ENCODE measurements at places on chromosomes 16 and 17.

GRCh38 chr17:6554342-6554741 is 2.0 kb downstream of the PITPNM3 start:
- DNase-seq: no peak

DNA sequence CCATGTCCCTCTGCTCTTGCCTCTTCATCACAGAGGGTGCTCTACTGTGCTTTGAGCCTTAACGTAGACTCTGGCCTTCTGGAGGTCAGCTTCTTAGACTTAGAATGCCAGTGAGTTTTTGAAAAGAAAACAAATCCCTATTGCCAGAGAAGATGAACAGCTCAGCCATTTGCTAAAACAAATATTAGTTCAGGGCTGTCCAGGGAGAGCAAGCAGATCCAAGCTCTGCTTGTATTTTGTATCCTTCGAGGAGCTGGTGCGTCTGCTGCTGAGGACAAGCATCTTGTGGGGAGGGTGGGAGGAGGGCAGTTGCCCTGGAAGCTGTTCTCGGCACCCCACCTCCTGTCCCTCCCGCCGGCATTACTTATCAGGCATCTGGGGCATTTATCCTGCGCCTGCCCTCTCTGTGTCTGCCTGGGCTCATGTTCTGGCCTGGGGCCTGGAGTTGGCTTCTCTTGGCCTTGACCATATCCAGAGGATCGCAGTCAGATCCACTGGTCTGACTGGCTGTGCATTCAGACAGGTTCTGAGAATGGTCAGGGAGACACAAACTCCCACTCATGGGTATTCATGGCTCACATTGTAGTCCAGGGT is 173.1 kb upstream of the NLRP1 start:
- DNase-seq: no peak

- no peak for DNase-seq
Measured at GRCh38 chr17:74513987-74514631, 17.2 kb downstream of the CD300LB start.

DNA sequence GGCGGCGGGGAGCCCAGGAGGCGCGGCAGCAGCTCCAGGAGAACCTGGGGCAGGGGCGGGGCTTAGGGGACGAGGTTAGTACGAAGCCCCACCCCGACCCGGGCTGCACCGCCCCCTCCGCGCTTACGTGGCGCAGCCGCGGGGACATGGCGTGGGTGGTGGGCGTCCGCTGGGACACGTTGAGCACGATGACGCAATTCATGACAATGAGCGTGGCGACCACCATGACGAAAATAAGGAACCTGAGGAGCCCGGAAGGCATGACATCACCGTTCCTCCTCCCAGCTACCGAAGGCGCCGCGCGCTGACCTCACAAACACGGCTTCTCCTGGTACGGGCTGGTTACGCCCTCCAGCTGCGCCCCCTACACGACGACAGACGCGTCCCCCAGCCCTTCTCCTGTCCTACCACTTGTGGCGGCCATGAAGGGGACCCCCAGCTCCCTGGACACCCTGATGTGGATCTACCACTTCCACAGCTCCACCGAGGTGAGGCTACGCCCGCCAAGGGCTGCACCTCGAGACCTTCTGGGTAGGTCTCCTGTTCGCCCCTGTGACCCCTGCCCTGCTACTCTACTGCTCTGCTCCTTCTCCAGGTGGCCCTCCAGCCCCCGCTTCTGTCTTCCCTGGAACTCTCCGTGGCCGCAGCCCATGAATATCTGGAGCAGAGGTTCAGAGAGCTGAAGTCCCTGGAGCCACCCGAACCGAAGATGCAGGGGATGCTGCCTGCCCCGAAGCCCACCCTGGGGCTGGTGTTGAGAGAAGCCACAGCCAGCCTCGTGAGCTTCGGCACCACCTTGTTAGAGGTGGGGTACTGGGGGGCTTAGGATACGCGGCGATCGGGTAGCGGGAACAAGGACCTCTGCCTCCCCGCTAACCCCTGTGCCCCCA is at the start of gene C17orf107:
Gene C17orf107 (plus strand): TSS at position 196 of the 890 bp plus-strand sequence. CDS start 227 bp downstream, at position 423.
- DNase-seq: no peak

- DNase-seq: no peak
Measured at GRCh38 chr17:82772026-82772425, 20.2 kb downstream of the TBCD start.

DNA sequence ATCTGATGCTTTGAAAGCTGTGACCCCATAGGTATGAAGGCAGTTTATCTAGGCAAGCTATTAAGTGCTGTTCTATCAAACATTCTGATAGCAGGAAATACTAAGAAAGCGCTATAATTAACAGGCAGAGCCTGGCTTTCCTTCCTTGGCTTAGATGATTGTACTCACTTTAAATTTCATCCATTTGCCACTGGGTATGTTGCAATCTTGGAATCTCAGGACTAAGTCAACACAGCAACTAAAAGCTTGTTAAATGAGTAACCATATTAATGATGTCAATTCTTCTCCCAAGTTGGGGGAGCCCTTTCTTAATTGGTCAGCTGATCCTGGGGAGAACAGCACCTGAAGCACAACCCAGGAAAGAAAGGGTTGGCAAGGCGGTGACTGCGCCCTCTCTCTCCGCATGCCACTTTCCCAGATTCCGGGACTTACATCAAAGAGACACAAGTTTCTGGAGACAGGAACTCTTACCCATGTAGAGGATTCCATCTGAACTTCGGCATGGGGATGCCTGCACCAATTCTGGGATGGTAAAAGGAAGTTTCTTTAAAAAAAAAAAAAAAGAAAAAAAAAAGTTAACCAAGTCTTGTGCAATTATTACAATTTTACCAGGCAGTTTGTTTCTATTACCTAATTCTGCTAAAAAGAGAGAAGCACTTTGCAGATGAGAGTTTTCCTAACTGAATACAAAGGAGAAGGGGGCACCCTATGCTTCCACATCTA is 54.4 kb upstream of the ICAM2 start:
- no peak for DNase-seq

DNA sequence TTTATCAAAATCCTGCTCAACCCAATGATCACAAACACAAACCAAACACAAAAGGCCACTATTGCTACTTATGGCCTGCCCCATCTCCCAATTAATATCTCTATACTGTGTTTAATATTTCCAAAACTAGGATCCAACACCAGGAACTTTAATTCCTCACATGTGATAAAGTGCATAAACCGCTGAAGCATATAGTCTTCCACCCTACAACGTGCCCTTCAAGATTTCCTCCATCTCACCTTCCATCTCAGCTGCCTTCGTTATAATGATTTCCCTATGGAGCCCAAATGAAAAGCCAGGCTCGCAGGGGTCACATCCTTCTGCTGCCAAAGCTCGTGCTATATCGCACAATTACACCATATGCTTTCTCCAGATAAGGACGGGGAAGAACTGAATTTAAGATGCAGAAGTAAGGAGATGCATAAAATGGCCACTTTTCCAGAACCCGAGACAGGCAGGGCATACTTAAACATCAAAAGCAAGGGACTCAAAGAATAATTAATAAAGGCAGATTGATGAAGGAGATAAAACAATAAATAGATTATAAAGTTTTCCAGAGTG is 1.8 kb downstream of the MYH10 start:
- no peak for DNase-seq

GRCh38 chr16:81696961-81697615 is 82.0 kb upstream of the PLCG2 start:
- peak; percentile 49 for DNase-seq

- peak; percentile 29 for DNase-seq
Measured at GRCh38 chr16:75415169-75415905, 18.0 kb downstream of the CFDP1 start.

DNA sequence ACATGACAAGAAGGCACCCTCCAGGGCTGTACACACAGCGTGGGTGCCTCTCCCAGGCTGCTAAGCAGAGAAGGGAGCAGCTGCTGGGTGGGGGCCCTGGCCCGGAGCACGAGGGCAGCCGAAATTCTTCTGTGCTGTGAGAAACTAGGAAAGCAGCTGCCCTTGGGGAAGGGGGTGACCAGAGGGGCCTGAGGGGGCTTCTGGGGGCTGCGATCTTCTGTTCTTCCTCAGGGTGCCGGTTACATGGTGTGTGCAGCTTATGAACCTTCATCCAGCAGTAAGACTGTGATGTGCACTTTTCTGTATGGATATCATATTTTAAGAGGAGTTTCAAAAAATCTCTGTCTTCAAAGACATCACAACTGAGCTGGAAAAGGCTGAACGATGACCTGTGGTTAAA is 43.2 kb upstream of the METRNL start:
- DNase-seq: no peak

DNA sequence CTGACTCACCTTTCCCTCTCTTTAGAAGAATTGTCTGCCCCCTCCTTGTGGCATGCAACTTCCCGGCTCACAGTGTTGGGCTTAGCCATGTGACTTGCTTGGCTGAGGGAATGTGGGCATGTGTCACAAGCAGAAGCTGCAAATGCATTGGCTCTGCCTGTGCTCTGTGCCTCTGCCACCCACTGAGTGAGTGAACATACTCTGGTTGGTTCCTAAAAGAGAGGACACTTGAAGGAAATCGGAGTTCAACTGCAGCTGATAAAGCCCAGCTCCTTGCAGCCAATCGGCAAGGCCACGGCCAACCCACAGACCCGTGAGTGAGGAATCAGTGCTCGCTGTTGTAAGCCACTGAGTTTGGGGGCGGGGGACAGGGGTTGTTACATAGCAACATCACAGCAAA is 10.9 kb upstream of the GINS2 start:
- no peak for DNase-seq

- no peak for DNase-seq
Measured at GRCh38 chr17:7855660-7856010, 769 bp downstream of the TMEM88 start.

DNA sequence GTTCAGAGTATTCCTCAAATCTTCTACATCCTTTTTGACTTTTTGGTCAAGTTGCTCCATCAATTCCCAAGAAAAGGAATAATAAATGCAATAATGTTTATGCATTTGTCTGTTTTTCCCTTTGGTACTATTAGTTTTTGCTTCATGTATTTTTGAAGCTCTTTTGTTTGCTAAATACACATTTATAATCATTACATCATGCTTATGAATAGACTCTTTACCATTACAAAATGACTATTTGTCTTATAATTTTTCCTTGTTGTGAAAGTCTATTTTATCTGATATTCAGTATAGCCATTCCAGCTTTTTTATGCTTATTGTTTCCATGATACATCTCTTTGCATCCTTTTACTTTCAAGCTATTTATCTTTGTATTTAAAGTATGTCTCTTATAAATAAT is 41.2 kb downstream of the CEP112 start:
- DNase-seq: no peak

DNA sequence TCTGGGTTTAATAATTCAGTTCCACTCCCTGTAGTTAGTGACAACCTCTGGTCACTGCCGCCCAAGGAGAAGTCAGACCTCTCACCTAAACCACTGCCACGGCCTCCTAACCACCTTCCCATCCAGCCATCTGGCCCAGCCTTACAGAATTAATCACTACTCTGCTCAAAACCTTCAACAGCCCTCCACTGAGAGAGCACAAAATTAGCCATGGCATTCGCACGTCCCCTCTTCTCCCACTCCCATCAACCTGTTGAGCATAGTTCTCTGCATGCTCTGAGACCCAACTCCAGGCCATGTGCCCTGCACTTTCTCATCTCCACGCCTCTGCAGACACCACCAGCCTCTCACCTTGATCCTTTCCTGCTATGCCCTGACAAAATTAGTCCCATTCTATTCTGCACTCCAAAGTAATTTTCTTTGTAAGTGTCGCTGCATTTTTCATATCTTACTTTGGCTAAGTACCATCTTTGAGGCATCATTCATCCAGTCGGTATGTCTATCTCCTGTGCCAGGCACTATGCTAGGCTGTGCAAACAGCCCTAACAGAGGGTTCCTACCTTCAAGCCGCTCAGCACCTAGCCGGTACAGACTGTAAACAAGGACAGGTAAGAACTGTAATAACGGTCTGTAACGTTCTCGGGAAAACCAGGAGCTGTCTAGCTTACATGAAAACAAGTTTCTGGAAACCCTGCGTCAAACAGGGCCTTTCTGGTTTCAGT is 963 bp downstream of the COPRS start:
- DNase-seq: peak; percentile 12

GRCh38 chr16:81366316-81366932 is 51.7 kb downstream of the GAN start:
- DNase-seq: peak; percentile 49

DNA sequence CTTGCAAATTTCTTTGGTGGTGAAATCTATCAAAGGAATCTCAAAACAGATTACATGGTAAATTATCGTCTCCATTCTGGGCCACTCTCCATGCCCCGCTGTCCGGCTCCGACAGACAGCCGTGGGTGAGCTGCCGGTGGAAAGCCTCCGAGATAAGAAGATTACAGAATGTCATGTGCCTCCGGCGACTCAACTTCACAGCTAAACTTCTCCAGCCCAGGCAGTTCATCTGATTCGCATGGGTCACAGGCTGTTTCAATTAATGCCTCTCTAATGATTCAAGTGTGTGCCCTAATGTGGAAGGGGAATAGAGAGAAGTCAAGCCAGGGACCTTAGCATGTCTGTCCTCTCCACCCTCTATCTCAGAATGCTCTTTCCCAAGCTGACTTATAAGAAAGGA is 520.8 kb upstream of the ZFHX3 start:
- no peak for DNase-seq

GRCh38 chr17:78967782-78968362 is 11.9 kb downstream of the LGALS3BP start:
- no peak for DNase-seq

DNA sequence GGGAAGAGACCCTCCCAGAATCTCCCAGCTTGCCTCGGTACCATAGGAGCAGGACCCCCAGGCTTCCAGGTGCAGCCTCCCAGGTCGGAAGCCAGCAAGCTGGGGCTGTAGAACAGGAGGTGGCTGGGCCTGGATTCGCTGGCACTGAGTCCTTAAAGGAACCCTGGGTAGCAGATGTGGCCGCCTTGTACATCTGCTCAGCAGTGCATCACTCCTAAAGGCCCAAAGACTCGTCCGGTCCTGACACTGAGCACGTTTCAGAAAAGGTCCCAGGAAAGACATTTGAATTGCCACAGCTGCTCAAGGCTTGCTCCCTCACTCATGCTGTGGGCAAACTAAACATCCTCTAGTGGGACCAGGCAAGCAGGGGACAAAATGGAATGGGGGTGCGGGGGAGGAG is 172.8 kb downstream of the RAB11FIP4 start:
- DNase-seq: no peak

GRCh38 chr17:34406226-34406625 is 43.2 kb upstream of the CCL1 start:
- no peak for DNase-seq

DNA sequence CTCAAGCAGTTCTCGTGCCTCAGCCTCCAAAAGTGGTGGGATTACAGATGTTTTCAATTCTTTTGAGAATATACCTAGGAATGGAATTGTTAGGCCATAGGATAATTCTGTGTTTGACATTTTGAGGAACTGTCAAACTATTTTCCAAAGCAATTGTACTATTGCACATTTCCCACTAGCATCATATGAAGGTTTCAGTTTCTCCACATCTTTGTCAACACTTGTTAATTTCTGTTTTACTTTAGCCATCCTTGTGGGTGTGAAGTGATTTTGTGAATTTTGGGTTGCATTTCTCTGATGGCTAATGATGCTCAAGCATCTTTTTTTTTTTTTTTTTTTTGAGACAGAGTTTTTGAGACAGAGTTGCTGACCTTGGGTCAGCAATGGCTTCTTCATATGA is 6.2 kb downstream of the NT5M start:
- DNase-seq: no peak
